ENCODE measurements at places on chromosomes 5 and 9.

- no peak for DNase-seq
Observed at GRCh38 chr5:118578093-118578492, 410.3 kb downstream of the DTWD2 start.

GRCh38 chr5:113218200-113218599, 216.6 kb downstream of the TSSK1B start:
- no peak for DNase-seq

DNA sequence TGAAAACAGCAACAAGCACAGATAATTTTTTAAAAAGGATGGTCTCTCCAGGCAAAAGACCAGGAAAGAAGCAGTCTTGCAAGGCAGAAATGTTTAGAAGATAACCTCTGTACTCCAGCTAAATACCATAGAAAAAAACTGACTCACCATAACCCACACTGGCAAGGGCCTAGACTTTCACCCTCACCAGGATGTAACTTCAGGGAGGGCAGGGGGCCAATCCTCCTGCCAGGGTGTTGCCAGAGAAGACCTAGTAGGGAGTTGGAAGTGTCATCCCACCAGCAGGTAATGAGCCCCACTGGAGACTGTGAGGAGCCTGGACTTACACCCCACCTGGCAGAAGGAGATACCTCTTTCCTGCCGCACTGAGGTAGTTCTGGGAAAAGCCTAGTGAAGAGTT, 97.6 kb downstream of the PRELID2 start:
- no peak for DNase-seq

DNA sequence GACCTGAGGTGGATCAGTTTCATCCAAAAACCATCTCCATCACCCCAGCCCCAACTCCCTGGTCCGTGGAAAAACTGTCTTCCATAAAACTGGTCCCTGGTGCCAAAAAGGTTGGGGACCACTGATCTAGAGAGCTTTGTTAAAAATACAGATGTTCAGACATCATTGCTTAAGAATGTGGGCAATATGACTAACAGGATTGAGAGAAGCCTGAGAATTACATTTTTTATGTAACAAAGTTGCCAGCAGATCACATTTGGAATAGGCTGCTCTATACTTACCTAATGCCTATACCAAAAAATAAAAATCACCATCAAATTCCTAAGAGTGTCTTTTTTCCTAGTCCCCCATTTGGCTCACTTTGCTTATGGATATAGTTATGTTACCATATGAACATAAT, 143.3 kb downstream of the RAPGEF6 start:
- no peak for DNase-seq

DNA sequence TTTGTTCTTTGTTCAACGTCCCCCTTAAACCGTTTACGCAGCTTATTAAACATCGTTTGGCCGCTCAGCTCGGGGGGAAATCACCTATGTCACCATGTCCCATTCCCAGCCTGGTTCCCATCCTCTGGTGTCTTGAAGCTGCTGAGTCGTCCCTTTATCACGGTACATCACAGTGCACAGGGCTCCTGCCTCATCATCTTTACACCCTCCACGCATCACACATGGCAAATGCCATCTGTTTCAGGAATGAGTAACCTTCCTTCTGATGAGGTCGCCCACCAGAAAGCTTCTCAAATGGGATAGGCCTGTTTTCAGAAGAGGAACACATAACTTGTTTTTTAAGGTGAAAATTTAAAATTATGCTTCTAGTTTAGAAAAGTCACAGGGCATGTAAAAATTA, 7.9 kb upstream of the LHX6 start:
- DNase-seq: no peak

DNA sequence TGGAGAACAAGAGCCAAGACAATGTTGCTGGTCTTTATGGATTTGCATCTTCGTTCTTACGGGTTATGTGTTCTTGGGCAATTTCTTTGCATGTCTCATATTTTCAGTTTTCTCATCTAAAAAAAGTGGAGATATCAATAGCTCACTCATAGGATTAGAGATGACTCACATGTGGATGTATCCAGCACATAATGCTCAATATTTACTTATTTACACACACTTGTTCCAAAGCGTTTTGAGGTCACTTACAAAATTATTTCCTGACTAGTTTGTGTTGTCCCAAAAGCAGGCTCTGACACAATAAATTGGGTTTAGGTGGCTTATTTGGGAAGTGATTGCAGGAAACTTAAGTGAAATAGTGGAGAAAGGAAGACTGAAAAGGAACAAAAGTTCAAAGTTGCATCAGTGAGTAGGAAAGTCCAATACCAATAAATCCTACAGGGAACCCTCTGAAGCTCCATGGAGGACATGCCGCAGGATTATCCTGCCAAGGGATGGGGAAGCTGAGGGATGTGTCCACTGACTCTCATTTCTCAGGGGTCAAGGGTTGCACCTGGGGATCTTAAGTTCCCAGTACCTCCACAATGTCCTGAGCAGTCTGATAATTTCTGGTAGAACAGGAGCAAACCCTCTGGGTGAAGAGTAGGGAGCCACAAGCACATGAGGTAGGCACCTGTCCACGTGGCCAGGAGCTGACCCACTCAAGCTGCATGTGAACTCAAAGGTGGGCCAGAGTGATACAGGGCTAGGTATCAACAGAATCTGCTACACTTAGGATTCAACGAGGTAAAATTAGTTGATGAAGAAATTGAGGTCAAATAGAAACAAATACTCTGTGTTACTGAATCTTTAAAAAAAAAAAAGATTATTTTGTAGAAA, 37.4 kb upstream of the SLC44A1 start:
- no peak for DNase-seq

DNA sequence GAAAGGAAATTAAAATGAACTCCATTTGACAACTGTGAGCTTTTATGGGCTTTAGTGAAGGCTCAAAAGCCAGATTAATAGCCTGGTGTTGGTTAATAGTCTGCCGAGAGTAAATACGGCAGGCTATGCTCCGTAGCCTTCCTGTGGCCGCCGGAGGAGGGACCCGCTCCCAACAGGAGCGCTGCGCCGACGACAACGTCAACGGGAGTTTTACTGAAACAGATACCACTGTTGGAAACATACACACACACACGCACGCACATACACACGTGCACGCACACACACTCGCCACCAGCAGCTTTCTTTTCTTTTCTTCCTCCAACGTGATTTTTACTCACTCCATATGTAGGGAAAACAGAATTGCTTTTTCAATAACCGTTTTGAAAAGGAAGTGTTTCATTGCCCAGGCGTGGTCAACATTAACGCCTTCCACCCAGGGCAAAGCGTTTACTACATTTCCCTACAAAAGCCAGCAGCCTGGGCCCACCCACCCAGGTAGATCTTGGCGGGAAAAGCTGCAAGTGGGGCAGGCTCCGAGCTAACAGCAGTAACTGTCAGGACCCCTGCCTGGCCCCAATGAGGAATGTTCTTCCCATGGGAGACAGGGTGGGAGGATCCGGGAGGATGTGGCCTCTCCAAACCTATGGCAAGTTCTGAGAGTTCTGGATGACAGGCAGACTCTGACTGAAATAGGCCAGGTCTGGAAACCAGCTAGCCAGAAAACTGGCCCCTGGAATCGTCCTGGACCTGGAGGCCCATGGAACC, 72.3 kb downstream of the PAX5 start:
- no peak for DNase-seq

- DNase-seq: no peak
Observed at GRCh38 chr9:75814667-75815066, 75.8 kb upstream of the PCSK5 start.

- DNase-seq: no peak
Observed at GRCh38 chr5:73230264-73231245, 57.6 kb downstream of the TMEM174 start.

All from effector CD4-positive, alpha-beta T cell (primary cell).